CD4-positive, alpha-beta T cell (primary cell): ENCODE measurements at places on chromosomes 16 and 17.

DNA sequence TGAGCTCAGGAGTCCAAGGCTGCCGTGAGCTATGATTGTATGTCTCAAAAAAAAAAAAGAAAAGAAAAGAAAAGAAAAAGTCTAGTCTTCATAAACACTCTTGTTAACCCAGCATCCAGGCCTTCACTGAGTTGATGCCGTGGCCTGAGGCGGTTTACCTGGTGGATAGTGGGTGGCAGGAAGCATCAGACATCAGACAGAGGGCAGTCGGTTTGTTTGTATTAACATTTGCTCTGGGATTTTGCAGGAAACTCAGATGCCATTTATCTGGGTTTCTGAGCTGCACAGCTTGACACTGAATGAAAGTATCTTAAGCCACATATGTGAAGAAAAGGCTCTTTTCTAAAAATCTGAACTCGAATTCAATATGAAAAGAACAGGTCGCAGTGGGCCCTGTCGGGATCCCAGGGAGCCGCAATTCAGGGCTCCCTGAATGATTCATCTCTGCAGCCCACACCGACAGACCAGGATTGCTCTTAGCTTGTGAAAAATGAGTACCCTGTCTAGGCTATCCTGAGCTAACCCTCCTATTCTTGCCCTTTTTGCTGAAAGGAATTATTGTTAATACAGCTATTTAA lies 1.1 kb upstream of the DBNDD1 start:
- H3K36me3 ChIP-seq = no peaks in the 10 kb centered on the region
- H3K27ac ChIP-seq = no peak overlapping the region
- DNase-seq = no peak
- peaks cover 47% of the 10 kb centered on the region for H3K4me1 ChIP-seq

- H3K4me1 ChIP-seq = no peaks in the 10 kb centered on the region
- no peak for DNase-seq
- no peak overlapping the region for H3K27ac ChIP-seq
- no peak overlapping the region for H3K4me3 ChIP-seq
- no peaks in the 10 kb centered on the region for H3K27me3 ChIP-seq
- H3K36me3 ChIP-seq = no peaks in the 10 kb centered on the region
Measured at GRCh38 chr16:66227766-66228530, 138.5 kb upstream of the CDH5 start.

DNA sequence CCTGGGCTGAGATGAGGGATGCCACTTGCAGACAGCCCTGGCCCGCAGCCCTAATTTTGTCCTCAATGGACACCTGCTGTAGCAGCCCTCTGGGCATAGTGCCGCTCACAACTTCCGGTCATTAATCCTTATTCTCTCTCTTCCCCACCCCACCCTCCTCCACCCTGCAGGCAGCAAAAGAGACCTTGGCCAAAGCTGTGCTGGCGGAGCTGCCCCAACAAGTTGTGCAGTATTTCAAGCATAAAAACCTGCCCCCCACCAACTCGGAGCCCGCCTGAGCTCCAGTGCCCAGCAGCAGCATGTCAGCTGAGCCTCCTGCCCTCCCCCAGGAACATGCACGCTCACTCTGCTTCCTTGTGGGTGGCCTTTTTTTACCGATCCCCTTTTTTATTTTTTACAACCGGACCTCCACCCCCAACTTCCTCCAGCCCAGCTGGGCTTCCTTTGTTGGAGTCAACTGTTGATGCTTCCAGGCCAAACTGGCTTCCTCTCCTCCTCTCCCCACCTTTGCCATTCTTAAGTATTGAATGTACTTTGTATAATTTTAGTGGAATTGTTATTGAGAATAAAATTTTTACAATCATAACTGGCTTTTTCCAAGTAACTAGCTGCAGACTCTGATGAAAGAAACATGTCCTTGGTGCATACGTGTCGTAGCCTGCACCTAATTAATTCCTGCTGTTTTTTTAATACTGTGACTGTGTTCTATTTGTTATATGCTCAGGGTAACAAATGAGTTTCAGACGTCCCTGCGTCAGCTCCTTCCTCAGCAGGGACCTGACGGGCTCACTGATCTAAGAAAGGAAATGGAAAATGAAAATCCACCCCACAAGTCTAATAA lies 38.2 kb downstream of the PSME3IP1 start:
- peaks cover 9% of the 10 kb centered on the region for H3K36me3 ChIP-seq
- peaks cover 24% of the 10 kb centered on the region for H3K4me1 ChIP-seq
- no peak for DNase-seq

- H3K4me3 ChIP-seq = peak overlapping the region; percentile 7
- DNase-seq = no peak
- peak overlapping the region; percentile 81 for H3K27ac ChIP-seq
Measured at GRCh38 chr16:4488499-4488967, 12.3 kb downstream of the HMOX2 start.

- H3K27ac ChIP-seq = no peak overlapping the region
- peaks cover 36% of the 10 kb centered on the region for H3K4me1 ChIP-seq
- H3K36me3 ChIP-seq = no peaks in the 10 kb centered on the region
- H3K4me3 ChIP-seq = no peak overlapping the region
- H3K27me3 ChIP-seq = no peaks in the 10 kb centered on the region
Measured at GRCh38 chr17:35804658-35805192, 4.6 kb upstream of the TAF15 start.

DNA sequence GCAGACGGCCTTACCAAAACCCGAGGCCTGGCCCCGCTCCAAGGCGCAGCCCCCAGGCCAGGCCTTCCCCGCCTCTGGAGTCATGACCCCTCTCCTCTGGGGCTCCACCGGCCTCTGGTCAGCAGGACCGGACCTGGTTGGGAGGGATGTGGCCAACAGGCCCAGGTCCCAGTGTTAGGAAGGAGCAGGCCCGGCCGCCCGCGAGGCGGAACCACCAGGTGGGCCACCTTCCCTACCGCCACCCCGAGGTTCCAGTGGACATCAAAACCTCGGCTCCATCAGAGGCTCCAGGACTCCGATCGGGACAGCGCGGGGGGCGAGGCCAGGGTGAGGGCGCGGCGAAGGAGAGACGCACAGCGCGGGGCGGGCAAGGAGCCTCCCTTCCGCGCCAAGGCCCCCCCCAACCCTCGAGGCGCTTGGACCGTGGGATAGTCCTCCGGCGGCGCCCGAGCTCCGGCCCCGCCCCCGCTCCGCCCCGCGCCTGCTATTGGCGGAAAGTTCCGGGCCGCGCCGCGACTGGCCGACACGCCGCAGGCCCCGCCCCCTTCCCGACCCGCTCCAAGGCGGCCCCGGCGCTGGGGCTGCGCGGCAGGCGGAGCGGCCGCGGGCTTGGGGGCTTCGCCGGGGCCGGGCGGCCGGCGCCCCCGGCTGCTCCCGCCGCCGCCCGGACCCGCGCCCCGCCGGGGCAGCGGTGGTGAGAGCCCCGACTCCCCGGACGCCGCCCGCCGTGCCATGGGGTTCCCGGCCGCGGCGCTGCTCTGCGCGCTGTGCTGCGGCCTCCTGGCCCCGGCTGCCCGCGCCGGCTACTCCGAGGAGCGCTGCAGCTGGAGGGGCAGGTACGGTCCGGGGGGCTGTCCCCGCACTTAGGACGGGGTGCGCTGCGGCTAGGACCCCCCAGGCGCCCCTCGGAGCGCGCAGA lies at the start of gene METRN:
TSS of gene METRN (plus strand) at position 561 of the 919 bp plus-strand sequence. CDS start at position 733, 172 bp downstream.
- DNase-seq = peak; percentile 76
- peaks cover 25% of the 10 kb centered on the region for H3K27me3 ChIP-seq
- H3K27ac ChIP-seq = no peak within 1 kb of the TSS
- peak within 1 kb of the TSS; percentile 12 for H3K4me3 ChIP-seq

DNA sequence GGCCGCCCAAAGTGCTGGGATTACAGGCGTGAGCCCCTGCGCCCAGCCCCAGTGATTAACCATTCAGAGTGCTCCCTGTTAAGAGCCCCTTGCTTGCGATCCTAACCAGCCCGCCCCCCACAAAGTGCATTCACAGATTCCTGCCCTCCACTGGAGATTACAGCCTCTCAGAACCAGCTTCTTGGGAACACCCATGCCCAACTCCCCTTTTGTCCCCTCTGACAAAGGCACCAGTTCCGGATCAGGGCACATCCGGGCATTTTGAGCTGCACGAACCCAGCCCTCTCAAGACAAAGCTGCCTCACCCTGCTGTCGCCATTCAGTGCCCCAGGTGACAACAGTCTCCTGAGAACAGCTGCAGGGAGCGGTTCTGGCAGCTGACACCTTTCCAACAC lies 848 bp upstream of the KRT19 start:
- DNase-seq = no peak
- no peak overlapping the region for H3K27ac ChIP-seq
- H3K36me3 ChIP-seq = no peaks in the 10 kb centered on the region
- H3K27me3 ChIP-seq = peaks cover 43% of the 10 kb centered on the region
- H3K4me1 ChIP-seq = peaks cover 19% of the 10 kb centered on the region
- H3K4me3 ChIP-seq = no peak overlapping the region

DNA sequence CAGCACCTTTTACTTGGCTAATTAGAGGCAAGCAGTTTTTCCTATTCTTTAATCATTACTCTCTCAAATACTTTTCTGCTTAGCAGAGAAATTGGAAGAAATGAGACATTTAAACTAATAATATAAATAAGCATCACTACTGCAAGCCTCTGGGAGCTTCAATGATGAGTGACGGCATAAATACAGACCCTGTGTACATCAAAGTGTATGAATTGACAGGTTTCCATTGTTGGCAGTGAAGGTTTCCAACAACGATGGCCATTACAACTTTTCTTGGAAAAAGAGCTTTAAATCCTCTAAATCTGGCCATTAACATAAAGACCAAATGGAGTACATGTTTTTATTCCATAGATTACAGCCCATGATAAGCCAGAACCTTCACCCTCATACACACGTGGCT lies 39.4 kb upstream of the CACNG5 start:
- H3K4me1 ChIP-seq = peaks cover 5% of the 10 kb centered on the region
- H3K36me3 ChIP-seq = peaks cover 43% of the 10 kb centered on the region
- no peak overlapping the region for H3K4me3 ChIP-seq

- no peak overlapping the region for H3K4me3 ChIP-seq
- H3K27ac ChIP-seq = no peak overlapping the region
- DNase-seq = no peak
Measured at GRCh38 chr17:27995554-27995953, 46.9 kb upstream of the NLK start.

DNA sequence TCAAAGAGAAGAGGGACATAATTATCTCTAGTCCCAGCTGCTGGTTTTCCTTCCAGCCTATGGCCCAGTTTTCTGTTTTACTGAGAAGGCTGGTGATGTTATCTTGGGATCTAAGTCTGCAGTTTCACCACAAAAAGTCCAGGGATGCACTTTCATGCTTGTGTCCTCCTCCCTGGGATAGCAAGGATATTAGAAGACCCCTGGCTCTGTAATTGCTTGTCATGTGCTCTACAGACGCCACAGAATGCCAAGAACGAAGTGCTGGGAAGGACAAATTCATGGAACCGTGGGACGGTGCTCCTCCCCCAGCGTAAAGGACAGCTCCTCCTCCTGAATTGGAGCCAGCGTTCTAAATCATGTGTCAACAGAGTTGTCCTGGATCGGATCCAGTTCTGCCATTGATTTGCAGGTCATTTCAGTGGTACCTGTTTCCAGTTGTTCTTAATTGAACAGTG lies 8.6 kb downstream of the MAPT start:
- no peak overlapping the region for H3K27ac ChIP-seq
- no peak overlapping the region for H3K4me3 ChIP-seq
- peaks cover 8% of the 10 kb centered on the region for H3K4me1 ChIP-seq
- H3K36me3 ChIP-seq = no peaks in the 10 kb centered on the region
- no peak for DNase-seq

DNA sequence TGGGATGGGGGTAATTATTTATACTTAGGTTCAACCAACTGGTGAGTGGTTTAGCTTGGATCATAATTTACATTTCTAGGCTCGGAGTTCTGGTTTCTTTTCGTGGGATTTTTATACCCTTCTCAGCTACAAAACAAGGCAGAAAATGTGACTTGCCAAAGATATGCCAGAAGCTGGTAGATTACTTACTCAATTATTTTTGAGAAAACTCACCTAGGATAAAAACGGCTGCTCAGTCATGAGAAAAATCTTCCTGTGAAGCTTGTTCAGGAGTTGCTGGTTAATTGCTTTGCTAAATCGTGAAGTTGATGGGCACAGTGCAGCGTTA lies 1.1 kb downstream of the NDEL1 start:
- no peak for DNase-seq
- H3K27ac ChIP-seq = peak overlapping the region; percentile 98
- H3K36me3 ChIP-seq = peaks cover 14% of the 10 kb centered on the region

- H3K4me3 ChIP-seq = no peak overlapping the region
- peaks cover 10% of the 10 kb centered on the region for H3K4me1 ChIP-seq
- no peak overlapping the region for H3K27ac ChIP-seq
- no peaks in the 10 kb centered on the region for H3K36me3 ChIP-seq
Measured at GRCh38 chr17:4587195-4587594, 2.9 kb downstream of the SMTNL2 start.

DNA sequence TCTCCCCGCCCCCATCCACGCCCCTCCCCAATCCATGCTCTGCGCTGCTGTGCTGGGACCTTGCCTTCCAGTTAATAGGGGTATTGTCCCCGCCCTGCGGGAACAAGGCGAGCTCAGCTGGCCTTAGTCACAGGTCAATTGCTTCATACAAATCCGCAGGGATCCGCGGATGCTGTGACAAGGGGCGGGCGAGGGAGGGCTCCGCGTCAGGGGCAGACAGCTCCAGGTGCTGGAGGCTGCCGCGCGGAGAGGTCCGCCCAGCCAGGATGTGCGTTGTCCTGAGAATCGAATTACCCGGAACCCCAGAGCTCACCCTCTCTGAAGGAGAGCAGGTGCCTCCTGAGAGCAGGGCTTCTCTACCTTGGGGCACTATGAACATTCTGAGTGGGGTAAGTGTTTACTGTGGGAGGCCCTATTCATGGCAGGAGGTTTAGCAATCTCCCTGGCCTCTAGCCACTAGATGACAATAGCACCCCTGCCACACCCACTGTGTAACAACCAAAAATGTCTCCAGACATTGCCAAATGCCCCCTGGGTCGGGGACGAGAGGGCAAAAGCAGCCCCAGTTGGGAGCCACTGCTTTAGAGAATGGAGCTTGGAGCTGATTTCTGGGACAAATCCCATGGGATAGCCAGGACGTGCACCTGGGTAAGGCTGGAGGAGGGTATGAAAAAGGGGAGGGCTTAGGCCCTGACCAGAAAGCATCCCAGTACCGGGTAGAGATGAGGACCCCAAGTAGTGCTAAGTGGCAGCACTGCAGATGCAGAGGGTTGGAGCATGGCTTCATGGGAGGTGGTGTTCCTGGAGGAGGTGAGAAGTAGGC lies 138.2 kb downstream of the CYLD start:
- peaks cover 40% of the 10 kb centered on the region for H3K27me3 ChIP-seq
- no peak overlapping the region for H3K27ac ChIP-seq
- H3K4me3 ChIP-seq = no peak overlapping the region
- H3K4me1 ChIP-seq = no peaks in the 10 kb centered on the region
- no peak for DNase-seq
- no peaks in the 10 kb centered on the region for H3K36me3 ChIP-seq

- no peak overlapping the region for H3K27ac ChIP-seq
- no peaks in the 10 kb centered on the region for H3K36me3 ChIP-seq
- DNase-seq = peak; percentile 24
- H3K4me1 ChIP-seq = no peaks in the 10 kb centered on the region
- no peak overlapping the region for H3K4me3 ChIP-seq
- no peaks in the 10 kb centered on the region for H3K27me3 ChIP-seq
Measured at GRCh38 chr17:57747221-57748017, 2.3 kb upstream of the CCDC182 start.

DNA sequence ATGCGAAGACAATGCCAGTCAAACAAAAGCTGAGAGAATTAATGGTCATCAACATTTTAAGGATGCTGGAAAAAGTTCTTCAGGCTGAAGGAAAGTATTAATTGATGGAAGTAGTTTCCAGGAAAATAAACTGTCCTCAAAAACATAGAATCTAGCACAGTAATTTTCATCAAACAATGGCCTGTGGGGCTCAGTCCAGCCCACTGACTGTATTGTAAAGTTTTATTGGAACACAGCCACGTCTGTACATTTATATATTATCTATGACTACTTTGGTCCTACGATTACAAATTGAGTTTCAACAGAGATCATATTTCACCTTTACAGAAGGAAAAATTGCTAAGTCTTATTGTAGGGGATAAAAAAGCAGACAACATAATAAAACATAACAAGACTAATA lies 484.5 kb downstream of the KCNJ2 start:
- DNase-seq = no peak
- no peak overlapping the region for H3K27ac ChIP-seq
- H3K27me3 ChIP-seq = no peaks in the 10 kb centered on the region
- no peaks in the 10 kb centered on the region for H3K36me3 ChIP-seq
- H3K4me3 ChIP-seq = no peak overlapping the region
